ENCODE measurements at places on chromosomes 7 and 10. TPM values are rescaled to one million over a fixed set of nuclear protein-coding genes. Genes with fewer than 3 reads are reported as not detected.
A peak's percentile ranks its signal among the peaks of the same experiment; 100 is the strongest.

GRCh38 chr7:133582766-133583523, 330.1 kb downstream of the EXOC4 start:
- peak; percentile 86 for DNase-seq

GRCh38 chr10:11712744-11713143, 29.4 kb upstream of the ECHDC3 start:
- DNase-seq, result peak; percentile 30

- DNase-seq, result peak; percentile 81
Observed at GRCh38 chr7:31134246-31135188, 82.4 kb downstream of the ADCYAP1R1 start.

GRCh38 chr10:118246332-118247295, 95.5 kb downstream of the FAM204A start:
- no peak for DNase-seq

- no peak for DNase-seq
Observed at GRCh38 chr7:159103382-159104187, 41.1 kb downstream of the VIPR2 start.

DNA sequence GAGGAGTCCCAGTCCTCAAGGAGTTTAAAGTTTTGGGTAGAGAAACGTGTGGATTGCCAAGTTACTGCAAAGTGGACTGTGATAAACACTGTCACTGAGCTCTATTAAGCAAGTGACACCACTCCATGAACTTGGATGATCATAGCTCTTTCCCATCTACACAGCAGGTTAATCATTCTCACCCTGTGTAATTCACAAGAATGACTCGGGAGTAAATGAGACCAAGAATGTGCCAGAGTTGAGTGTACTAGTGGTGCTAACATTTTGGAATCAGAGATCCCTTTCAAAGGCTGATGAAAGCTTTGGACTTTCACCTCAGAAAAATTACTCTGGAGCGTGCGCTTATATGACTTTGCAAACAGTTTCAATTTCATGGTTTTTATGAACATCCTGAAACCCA, 80.8 kb downstream of the RBM20 start:
- DNase-seq, result no peak

DNA sequence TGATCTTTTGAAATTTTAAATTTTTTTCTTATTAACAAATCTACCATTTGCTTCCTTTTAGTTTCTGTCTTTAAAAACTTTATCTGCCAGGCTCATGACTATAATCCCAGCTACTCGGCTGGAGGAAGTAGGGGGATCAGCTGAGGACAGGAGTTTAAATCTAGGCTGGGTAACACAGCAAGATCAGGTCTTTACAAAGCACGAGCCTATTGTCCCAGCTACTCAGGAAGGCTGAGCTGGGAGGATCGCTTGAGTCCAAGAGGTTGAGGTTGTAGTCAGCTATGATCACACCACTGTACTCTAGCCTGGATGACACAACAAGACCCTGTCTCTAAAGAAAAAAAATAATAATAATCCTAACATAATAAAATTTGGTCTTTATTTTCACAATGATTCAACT, 17.5 kb downstream of the DPY19L1 start:
- no peak for DNase-seq

GRCh38 chr10:62056698-62057097, 155.2 kb downstream of the ARID5B start:
- DNase-seq, result no peak

DNA sequence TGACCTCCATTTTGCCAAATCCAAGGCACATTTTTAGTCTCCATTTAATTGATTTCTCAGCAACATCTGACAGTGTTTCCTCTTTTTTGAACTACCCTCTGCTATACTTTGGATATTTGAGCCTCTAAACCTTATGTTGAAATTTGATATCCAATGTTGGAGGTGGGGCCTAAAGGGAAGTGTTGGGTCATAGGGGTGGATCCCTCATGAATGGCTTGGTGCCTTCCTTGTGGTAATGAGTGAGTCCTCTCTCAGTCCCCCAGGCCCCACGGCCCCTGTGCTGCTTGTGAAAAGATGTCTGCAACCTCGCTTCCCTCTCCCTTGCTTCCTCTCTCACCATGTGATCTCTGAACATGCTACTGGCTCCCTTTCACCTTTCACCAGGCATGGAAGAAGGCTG, 96.8 kb upstream of the DGKB start:
- no peak for DNase-seq

DNA sequence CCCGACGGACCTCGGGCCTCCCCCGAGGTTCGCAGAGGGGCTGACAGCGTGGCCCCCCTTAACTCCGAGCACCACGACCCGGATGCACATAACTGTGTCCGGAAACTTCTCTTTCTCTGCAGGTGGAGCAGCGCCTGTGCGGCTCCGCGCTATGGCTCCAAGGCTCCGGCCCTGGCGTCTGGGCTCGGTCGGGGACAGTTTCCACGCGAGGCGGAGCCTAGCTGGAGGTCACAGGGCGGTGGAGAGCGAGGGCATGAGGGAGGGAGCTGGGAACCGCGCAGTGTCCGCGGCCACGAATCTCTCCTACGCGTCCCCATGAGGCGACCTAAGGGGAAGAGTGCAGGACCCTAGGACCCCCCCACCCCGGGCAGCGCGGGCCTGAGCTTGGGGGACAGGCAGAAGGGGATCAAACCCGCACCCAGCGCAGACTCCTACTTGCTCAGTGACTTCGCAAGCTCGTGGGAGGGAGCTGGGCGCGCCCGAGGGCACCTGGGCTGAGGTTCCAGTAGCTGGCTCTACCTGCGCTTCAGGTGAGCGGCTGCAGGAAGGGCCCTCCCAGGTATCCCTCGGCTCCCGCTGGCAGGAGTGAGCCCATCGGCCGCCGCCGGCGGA, 8.6 kb upstream of the MNX1 start:
- no peak for DNase-seq

GRCh38 chr10:131034451-131034850, 277.1 kb downstream of the TCERG1L start:
- DNase-seq, result no peak

- DNase-seq, result no peak
Observed at GRCh38 chr10:70166394-70166793, 3.9 kb downstream of the SAR1A start.

DNA sequence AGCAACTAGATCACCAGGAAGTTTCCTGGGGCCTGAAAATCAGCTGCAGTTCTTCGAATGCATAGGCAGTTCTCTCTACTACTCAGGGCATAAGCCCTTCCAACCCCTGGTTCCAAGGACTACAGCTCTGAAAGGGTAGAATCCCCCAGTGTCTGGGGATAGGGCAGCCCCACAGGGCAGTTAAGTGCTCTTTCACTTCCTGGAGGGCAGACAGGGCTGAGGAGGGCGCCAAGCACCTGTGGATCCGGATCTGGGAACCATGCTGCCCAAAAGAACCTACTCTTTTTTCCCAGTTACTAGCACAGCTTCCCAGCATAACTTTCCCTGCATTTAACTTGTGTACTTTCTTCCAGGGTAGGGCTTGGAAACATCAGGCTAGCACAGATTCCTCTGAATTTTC, 41.1 kb downstream of the CXCL12 start:
- no peak for DNase-seq

DNA sequence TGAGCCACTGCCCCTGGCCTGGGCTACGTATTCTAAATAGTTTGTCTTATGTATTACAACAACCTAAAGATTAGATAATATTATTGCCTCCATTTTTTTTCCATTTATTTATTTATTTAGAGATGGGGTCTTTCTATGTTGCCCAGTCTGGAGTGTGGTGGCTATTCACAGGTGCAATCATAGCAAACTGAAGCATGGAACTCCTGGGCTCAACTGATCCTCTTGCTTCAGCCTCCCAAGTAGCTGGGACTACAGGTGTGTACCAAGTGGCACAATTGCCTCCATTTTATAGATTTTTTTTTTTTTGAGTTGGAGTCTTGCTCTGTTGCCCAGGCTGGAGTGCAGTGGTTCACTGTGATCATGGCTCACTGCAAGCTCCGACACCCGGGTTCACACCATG, 6.5 kb upstream of the TRA2A start:
- no peak for DNase-seq

DNA sequence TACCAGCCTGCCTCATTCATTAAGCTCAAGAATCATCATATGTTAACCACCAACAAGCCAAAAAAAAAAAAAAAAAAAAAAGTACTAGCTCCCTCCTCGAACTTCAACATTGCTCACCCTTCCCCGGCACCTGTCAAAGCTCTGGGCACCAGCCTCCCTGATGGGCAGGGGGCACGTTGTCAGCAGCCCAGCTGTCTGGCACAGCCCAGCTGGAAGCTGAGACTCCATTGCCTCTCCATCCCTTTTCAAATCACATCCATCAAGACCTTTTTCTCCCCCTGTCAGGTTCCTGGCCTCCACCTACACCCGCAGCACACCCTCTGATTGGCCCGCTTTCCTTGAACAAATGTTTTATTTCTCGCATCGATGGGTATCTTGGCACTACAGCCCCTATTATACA, 913.3 kb upstream of the AUTS2 start:
- DNase-seq, result no peak

- peak; percentile 75 for DNase-seq
Observed at GRCh38 chr10:101014230-101014884, 14.7 kb downstream of the LZTS2 start.

DNA sequence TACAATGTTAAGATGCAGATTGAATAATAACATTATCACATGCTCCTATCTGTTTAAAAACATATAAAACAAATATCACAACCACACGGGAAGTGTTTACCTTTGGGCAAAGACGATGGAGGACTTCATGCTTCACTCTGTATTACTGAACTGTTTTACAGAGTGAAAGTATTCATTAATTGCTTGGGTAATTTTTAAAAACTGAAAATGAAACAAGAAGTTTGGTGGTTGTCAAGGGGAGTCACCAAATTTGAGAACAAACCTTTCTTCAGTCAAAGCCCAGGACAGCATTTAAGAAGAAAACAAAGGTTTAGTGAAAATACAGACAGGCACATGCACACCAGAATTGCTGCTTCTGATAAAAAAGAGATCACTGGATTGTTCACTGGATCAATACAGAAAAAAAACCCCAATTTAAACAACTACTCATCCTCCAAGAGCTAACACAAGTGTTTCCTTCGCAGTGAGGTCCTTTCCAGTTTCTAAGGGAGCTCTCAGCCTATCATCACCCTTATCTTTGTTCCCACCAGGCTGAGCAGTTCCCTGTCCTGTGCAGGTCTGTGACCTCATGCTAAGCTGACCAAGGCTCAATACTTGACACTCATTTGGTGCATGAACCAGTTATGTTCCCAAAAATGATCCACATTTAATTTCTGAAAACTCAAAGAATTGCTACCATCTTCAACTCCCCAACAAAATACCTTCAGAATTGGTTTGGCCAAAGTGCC, 8.8 kb downstream of the PARP12 start:
- no peak for DNase-seq

GRCh38 chr7:45610019-45610418, 35.9 kb downstream of the ADCY1 start:
- no peak for DNase-seq

DNA sequence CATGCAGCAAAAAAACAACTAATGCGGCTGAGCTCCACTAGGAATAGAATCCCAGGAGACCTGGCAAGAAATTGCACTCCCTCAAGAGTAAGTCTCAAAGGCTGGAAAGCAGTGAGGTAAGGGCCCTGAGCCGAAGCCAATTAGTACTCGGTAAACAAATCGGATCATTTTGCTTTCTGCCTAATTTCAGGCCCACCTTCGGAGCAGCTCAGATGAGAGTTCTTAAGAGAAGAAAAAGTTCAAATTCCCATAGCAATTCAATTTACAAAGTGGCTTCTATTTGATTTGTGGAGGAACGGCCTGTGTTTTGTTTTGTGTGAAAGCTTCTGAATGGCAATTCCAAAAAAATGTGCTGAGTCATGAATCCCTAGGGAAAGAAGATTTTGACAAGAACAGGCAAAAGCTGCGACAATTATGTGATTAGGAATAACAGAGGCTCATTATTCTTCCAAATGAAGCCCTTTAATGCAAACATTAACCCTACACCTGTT, 60.9 kb downstream of the SLC16A9 start:
- DNase-seq, result peak; percentile 33

DNA sequence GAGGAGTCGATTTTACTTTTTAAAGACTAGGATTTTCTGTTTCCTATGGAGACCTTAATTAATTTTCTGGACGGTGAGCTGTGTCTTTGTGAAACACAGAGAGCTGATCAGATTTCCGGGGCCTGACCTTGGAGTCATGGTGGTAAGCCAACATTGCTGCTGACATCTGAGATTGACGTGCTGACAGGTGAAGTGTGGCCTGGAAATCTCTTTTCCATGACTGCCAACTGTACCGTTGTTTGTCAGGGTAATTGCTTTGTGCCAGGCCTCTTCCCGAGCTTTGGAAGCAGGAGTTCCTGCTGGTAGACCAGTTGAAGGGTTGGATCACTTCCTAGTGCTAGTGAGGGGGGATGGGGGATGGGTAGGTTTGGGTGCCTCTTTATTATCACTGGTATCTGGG, 71.2 kb downstream of the ADRA2A start:
- no peak for DNase-seq

DNA sequence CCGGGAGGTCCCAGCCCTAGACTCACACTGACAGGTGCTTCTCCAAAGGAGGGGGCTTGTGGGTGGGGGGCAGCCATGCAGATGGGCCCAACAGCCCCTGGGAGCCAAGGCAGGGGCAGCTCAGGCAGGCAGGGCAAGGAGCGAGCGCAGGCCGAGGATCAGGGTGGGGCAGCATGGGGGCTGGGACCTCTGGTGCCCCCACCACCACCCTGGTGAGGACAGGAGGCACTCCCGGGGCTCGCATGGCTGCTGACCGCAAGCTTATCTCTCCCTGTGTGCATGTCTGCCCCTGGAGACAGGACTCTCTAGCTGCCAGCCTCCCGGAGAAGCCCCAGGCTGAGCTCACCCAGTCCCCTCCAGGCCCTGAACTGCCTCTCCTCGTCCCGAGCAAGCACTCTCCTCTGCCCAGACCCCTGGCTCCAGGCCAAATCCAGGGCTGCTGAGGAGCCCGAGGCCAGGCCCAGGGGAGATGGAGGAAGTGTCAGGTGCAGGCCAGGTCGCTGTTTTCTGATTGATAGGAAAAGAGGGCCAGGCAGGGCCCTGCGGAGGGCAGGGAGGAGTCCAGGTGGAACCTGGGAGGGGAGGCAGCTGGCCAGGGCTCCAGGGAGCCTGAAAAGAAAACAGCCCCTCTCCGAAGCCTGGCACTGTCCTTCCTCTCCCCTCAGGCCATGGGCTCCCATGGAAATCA, 39.0 kb downstream of the PDGFA start:
- DNase-seq, result no peak

Gene VAX1
- total RNA-seq, result not detected

Gene GDF10
- total RNA-seq, result 0.22 TPM

Gene FXYD4
- total RNA-seq, result not detected

Gene GNAI1
- total RNA-seq, result 30.7 TPM

Gene DRGX
- not detected for total RNA-seq

Gene LRRC72
- total RNA-seq, result not detected

Gene SPDYE9
- total RNA-seq, result not detected

Gene CH25H
- total RNA-seq, result 34.9 TPM

Gene MYO1G
- not detected for total RNA-seq

Gene PNLIPRP3
- not detected for total RNA-seq

Gene TMEM139
- not detected for total RNA-seq
